ENCODE measurements at places on chromosomes 7 and 10.

GRCh38 chr7:92177362-92177761 is 1.6 kb downstream of the LRRD1 start:
- DNase-seq, result peak; percentile 6

DNA sequence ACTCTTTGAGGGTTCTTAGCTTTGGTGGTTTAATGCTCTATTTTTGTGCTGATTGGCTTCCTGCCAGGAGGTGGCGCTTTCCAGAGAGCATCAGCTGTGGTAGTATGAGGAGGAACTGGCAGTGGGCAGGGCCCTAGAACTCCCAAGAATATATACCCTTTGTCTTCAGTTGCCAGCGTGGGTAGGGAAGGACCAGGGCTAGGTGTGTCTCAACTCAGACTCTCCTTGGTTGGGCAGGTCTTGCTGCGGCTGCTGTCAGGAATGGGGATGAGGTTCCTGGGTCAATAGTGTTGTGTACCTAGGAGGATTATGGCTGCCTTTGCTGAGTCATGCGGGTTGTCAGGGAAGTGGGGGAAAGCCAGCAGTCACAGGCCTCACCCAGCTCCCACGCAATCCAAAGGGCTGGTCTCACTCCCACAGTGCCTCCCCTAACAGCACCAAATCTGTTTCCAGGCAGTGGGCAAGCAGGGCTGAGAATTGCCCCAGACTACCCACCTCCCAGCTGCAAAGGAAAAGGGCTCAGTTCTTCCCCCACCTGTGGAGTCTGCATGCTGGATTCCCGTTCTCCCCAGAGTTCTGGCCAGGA is 191.5 kb downstream of the PHTF2 start:
- peak; percentile 4 for DNase-seq

GRCh38 chr7:158847451-158847866 is 8.9 kb upstream of the DYNC2I1 start:
- DNase-seq, result no peak

DNA sequence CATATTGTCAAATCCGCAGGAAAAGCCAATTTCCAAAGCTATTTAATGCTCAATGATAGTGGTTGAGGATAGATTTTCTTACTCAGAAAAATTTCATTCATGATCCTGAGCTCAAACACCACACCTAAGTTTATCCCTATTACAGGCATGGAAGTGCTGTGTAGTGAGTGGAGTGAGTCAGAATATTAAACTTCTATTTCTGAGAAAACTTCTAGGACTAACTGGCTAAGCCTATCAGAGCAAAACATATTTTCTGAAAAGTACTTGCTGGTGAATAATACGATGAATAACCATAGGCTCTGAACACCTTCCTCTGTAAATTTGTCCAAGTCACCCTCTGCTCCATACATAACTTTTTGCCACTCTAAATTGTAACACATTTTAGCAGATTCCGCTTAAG is 221.5 kb downstream of the SUGCT start:
- DNase-seq, result peak; percentile 5

- no peak for DNase-seq
Observed at GRCh38 chr7:86911659-86912058, 147.8 kb downstream of the ELAPOR2 start.

- DNase-seq, result no peak
Observed at GRCh38 chr10:56351909-56352630, 9.0 kb downstream of the ZWINT start.

- peak; percentile 39 for DNase-seq
Observed at GRCh38 chr7:151346470-151346769, 4.8 kb downstream of the NUB1 start.

DNA sequence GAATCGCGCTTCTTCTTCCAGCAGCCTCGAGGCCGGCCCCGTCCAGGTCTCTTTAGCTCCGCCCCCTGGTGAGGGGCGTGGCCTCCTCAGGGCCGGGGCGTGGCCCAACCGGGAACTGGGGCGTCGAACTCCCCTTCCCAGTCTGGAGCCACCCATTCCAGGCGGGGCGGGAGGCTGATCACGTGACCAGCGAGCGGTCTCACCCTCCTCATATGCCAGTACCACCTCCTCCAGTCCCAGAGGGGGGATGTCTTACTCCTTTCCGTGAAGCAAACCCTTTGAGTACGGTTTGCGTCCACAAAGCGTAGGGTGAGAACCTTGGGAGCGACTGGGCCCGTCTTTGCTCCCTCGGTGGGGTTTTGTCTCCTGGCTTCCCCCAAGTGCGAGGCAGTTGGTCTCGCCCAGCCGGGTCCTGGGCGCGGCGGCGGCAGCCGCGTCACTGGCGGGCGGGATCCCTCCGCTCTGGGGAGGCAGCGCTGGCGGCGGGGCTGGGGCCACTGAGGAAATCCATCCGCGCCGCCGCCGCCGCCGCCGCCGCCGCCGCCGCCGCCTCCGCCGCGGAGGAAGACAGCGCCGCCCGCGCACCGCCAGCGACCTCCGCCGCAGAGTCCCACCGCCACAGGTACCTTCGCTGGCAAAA is at the start of gene GNB2:
TSS of gene GNB2 (plus strand) at position 439 of the 640 bp plus-strand sequence. CDS start 2,526 bp downstream, outside the sequence.
- DNase-seq, result peak; percentile 99

DNA sequence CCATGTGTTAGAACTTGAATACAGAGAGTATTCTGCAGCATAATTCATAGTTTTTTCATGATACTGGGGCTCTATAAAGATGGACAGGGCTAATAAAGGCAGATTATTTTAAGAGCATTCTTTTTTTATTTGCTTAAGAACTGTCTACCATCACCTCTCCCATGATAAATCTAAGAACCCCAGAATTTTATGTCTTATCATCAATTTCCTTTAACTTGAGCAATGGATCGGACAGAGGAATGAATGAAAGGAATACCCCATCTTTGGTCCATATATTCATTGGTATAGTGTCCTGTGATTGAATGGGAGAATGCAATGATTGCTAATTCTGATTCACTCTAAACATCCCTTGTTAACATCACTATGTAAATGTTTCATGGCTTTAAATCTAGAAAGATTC is 946.3 kb upstream of the LRRN3 start:
- no peak for DNase-seq

GRCh38 chr7:139061416-139061815 is 25.6 kb upstream of the ZC3HAV1L start:
- DNase-seq, result no peak

DNA sequence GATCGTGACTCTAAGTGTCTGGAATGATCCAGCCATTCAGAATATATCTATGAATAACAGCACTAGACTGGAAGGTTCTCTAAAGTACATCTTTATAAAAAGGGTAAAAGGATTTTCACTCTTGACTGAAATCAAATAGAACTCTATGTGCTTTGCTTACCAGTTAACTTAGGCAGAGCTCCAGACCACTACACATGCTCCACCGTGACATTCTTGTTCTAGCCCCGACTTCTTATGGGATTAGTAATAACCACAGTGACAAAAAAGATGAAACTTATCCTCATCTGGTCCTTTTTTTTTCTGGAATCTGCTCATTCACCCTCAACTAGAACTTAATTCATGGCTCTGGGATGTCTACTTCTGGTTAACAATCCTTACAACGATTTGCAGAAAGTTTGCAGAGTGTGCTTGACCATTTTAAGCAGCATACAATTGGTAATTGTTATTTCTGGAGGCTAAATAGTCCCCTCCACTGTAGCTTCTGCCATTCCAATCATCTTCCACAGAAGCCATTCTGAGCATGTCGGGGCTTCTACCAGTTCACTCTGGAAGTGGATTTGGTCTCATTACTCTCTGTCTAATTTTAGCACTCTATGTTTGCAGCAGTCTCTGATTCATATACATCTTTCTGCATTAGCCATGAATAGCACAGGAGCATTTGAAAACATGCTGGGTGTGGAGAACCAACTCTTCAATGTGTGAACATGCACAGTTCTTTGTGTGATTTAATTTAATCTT is 163.7 kb upstream of the CDC14C start:
- DNase-seq, result peak; percentile 91

- no peak for DNase-seq
Observed at GRCh38 chr10:11679946-11680345, 62.2 kb upstream of the ECHDC3 start.

GRCh38 chr7:30172451-30172850 is 37.7 kb downstream of the MTURN start:
- peak; percentile 35 for DNase-seq

DNA sequence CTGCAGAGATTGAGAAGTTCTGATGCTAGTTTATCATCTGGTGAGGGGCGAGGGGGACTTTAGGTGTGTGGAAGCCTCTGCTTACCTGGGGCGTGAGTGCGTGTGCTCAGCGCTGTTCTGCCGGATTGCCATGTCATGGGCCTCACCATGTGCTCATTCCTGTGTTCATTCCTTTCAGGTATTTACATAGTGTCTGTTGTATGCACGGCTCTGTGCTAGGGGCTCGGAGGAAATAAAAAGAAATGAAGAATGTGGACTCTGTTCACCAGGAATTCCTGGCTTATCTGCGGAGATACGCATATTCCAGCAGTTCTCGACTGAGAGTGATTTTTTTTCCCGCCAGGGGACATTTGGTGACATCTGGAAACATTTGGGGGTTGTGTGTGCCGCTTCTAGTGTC is 152.0 kb downstream of the CAMK1D start:
- no peak for DNase-seq

- DNase-seq, result no peak
Observed at GRCh38 chr7:17495655-17496394, 197.4 kb downstream of the AHR start.

DNA sequence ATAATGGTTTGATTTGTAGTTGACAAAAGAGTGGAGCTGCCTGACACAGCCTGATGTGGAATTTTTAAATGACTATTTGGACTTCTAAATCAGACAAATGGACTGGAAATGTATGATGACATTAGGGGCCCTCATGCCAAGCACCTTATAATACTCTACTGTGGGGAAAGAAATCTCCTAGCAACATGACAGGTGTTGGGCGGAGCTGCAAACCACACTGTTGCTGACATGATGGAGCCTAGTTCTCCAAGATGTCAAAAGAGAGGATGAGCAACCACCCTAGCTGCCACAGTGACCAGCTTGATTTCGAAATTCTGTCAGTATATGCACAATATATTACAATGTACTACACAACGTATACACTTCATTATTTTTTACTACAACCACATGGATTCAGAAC is 65.8 kb downstream of the RHOBTB1 start:
- DNase-seq, result no peak

DNA sequence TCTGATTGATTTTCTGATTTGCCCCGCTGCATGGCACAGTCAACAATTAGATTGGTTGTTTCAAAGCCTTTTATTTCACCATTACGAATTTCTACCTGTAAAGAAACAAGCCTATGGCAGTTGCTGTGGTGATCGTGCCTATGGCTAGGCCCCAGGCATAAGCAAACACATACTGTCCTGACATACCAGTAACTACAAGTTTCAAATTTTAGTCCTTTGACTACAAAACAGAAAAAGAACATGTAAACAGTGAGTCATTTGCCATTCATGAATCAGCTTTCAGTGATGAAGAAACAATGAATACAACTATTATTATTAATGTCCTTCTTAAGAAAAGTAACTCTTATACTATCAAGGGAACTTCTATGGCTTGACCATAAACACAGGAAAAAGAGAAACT is 168.0 kb upstream of the LRRN3 start:
- DNase-seq, result peak; percentile 50

- DNase-seq, result no peak
Observed at GRCh38 chr10:10552948-10553347, 464.7 kb upstream of the CELF2 start.

- DNase-seq, result no peak
Observed at GRCh38 chr10:36266923-36267322, 624.8 kb upstream of the FZD8 start.

DNA sequence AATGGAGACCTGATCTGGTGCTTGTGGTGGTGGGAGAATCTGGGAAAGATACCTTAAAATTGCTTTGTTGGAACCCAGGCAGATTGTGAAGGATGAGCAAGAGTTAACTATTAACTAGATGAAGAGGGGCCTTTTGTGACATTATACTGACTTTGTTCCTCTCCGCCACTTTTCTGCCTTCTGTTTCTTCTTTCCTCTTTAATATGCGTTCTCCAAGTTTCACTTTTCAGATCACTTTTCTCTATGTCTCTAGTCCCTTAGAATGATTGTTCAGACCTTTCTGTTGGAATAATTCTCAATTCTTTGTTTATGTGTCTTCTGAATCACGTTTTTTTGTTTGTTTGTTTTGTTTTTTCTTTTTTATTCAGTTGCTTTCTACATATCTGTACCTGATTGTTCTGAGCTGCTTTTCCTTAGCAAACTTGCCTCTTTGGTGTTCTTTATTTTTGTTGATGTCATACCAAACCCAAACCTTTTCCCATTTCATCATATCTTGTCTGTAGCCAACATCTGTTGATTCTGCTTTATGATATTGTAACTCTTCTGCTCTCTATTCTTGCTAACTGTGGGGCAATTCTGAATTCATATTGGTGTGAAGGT is 2.8 kb downstream of the BMPR1A start:
- DNase-seq, result no peak

DNA sequence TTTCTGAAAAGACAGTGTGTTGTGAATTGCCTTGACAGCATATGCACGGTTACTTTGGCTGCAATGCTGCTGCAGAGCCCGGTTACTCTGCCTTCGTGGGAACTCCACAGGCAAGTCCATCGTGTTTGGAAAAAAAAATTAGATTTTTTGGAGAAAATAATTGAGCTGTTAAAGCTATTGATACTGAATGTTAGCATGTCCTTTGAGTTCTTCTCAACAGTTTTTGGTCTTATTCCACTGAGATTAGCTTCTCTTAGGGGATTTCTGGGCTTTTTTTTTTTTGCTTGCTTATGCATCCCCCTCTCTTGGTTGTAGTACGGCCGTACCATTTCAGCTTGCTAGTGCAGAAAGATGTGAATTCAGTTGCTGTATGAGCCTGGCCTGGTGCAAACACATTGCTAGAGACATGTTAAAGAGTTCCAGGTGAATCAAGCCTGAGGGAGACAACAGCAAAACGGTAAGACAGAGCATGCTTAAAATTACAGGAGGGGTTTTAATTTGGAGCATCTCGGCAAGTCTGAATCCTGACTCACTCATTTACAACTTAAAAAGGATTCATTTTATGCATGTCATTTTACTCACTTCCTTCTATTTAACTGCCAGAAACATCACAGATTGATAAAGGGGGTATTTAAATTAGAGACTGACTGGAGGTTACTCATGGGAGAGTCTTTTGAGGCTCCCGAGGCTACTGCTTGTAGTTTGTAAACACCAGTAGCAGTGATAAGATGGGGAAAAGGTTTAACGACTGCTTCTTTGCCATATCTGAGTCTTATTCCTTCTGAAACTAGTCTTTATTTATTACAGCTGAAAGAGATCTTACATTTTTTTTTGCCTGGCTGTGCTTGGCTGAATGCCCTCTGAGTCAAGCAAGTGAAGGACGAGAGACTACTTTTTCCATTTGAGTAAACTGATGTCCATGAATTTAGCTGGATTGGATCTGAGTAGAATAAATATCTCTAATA is 113.7 kb downstream of the CDK14 start:
- peak; percentile 67 for DNase-seq

GRCh38 chr7:145471883-145472282 is 636.0 kb upstream of the TPK1 start:
- DNase-seq, result no peak

All from astrocyte of the hippocampus (primary cell).